CD4-positive, alpha-beta T cell treated with Interleukin-17A for 1 hour (primary cell): ENCODE measurements at places on chromosomes 7 and 10.

DNA sequence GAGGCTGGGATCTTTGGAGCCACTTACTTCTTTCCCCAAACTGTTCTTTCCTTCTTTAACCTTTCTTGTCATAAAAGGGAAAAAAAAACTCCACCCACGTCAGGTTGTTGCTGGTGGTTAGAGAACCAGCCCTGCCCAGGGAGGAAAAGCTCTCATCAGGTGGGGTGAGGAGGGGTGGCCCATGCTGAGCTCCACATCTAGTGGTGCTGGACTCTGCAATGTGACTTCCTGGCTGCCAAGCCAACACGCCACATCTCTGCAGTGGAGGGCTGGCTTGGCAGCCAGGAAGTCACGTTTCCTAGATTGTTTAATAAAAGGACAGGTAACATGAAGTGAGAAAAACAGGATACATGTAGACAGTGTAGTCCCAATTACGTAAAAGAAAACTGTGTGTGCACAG lies 37.4 kb downstream of the WIPF3 start:
- no peak for DNase-seq

- no peak for DNase-seq
Measured at GRCh38 chr10:133366751-133367150, 6.4 kb downstream of the ECHS1 start.

- DNase-seq = no peak
Measured at GRCh38 chr7:102813191-102814024, 64.6 kb downstream of the FAM185A start.

DNA sequence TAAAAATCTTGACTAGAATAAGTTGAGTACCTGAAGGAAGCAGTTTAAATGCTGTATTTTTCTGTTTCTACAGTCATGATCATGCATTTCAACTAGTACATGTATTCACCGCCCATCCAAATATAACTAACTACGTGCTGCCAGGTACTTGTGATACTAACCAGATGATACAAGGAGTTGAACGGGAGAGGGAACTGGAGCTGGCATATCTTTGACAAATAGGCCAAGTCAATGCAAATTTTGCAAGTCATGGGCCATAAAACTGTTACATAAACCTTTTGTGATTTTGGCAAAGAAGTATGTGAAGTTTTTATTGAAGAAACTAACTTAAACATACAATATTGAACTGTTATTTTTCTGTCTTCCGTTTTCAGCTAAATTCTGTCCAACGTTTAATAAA lies 14.5 kb downstream of the NUP42 start:
- no peak for DNase-seq

DNA sequence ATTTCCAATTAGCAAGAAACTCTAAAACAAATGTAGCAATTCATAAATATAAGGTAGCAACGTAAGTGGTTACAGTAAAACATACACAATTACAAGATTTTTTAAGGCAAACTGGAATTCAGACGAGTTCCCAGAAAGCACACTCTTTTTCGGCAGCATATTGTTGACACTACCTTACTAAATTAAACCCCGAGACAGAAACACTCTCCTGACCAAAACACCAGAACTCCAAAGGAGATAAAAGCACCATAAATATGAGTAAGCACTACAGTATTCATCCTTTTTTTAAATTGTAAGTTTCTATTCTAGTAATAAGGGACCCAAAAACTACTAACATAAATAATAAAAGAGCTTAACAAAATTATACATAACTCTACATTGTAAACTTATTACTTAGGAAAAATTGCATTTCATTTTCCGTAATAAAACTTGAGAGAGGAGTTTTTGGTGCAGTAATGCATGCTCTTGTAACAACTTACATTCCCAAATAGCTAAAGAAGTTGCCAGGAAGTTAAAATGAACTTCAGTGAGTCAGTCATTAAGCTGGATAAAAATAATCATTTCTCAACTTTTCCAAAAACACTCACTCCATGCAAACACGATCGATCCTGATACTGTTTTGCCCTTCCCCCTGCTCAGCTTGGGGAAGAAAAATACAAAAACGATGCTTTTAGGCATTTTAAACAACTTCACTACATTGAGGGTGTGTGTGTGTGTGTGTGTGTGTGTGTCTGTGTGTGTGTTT lies 2.0 kb downstream of the PIP4K2A start:
- no peak for DNase-seq

DNA sequence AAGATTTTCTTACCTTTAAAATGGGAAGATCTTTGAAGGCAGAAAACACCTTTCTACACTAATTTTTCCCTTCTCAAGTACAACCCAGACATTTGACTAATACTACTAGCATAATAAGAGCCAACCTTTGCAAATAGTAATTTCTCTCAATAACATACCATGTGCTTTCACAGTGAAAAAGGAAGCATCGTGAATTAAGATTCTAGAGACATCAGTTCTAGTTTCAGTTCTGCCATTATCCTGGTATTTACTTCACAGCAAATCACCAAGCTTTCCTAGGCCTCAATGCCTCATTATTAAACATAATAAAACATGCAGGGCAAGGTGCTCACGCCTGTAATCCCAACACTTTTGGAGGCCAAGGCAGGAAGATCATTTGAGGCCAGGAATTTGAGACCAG lies 24.9 kb downstream of the GSAP start:
- no peak for DNase-seq

DNA sequence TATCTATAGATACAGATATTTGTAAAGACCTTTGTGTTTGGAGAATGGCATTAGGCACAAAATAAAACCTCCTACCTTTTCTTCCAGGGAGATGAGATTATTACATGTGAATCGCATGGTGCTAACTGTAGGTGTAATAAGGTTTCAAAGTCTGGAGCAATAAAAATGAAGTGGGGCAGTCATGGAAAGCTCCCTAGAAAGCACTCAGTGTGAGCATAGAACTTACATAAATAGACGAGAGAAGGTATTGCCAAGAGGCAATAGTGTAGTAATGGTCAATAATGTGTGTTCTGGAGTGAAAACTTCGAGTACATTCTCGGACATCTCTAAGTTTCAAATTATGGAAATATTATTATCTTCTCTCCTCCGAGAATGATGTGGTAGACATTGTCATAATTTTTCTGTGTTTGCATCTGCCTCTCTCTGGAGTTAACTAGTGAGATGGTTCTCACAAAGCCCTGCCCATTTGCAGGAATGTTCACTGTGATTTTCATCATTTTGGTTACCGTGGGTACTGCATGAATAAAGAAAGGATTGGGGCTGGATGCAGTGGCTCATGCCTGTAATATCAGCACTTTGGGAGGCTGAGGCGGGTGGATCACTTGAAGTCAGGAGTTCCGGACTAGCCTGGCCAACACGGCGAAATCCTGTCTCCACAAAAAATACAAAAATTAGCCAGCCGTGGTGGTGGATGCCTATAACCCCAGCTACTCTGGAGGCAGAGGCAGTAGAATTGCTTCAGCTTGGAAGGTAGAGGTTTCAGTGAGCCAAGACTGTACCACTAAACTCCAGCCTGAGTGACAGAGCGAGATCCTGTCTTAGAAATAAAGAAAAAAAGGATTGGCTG lies 10.6 kb downstream of the VIM start:
- peak; percentile 63 for DNase-seq

DNA sequence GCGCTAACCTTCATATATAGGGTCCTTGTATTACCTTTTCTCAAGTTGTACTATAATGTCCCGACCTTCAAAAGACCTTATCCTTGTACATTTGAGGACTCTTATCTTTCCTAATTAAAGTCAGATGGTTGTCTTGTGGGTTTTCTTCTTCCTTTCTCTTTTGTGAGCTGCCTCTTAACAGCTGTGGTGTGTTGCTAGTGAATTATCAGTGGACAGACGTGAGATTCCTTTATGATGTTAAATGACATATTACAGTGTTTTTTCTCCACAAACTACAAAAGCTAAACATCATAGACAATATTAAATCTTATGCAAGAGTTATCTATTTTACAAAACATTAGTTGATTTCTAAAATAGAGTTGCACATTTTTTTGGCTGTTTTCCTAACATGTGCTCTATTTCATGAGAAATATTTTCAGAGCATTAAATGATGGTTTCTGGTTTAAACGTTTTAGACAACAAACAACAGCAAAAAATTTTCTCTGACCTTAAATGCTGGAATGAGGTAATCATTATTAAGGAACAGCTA lies 272.2 kb upstream of the NPVF start:
- no peak for DNase-seq

DNA sequence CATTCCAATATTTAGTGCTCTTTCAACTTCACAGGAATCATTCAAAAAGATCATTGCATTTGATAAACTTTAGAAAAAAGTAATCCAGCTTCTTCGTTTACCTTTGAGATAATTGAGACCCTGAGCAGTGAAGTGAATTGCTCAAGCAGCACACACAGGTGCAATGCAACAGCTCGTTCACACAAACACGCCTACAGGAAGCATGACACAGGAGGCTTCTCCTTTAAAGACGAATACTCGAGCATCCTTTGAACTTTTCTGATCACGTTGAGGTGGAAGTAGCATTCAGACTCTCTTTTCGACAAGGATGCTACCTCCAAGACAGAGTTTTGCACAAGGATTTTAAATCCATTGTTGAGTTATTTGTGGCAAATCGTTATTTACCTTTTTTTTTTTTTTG lies 18.0 kb upstream of the RSU1 start:
- DNase-seq = peak; percentile 54

- no peak for DNase-seq
Measured at GRCh38 chr10:47381427-47382379, 2.4 kb downstream of the ZNF488 start.

GRCh38 chr10:70274643-70275042 lies 9.2 kb downstream of the NPFFR1 start:
- no peak for DNase-seq

DNA sequence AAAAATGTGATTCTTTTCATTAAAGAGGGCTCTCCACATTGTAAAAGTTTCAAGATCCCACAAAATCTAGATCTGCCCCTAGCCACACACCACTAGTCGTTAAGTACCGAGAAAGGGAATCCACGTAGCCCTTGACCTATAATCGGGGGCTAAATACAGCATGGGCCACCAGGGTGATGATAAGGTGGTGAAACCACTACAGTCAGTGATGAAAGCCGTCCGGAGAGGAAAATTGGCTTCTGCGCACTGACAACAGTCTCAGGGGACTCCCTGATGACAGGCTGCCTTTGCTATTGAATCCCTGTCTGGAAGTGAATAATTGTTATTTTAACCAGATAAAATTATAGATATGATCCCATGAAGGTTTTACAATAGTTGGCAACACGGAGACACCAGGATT lies 4.6 kb downstream of the TECTB start:
- no peak for DNase-seq

DNA sequence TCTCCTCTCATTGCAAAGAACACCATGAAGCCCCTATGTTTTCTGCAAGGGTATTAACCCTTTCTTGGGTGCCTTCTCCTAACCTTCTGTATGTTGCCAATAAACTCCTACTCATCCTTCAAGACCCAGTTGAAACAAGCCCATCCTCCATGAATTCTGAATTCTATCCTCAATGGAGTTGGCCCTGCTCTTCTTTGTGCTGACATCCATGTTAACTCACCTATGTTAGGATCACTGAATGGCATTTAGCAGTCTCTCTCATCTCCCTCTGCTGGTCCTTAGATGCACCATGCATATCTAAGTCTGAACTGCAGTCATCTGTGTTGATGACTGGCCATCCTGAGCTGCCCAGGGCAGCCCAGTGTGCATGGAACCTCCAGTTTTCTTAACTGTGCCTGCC lies 129.8 kb downstream of the BUB3 start:
- DNase-seq = no peak

GRCh38 chr10:29438271-29438670 lies 149.4 kb downstream of the LYZL1 start:
- DNase-seq = no peak

DNA sequence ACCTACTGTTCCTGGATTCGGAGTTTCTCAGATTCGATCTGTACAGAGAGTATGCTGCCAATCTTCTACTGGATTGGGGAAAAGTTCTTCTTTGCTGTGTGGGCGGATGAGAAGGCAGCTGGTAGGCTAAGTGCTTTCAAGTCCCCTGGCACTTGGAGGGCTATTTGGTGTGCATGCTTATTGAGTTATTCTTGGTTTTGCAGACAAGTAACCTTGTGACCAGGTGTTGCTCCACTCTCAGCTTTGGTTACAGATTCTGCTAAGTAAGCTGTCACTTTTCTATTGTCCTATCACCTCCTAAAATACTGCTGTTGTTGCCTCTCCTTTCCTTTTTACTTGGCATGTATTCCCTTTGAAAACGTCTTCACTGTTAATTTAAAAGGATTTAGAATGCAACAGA lies 1375.1 kb upstream of the LRRTM3 start:
- DNase-seq = no peak

DNA sequence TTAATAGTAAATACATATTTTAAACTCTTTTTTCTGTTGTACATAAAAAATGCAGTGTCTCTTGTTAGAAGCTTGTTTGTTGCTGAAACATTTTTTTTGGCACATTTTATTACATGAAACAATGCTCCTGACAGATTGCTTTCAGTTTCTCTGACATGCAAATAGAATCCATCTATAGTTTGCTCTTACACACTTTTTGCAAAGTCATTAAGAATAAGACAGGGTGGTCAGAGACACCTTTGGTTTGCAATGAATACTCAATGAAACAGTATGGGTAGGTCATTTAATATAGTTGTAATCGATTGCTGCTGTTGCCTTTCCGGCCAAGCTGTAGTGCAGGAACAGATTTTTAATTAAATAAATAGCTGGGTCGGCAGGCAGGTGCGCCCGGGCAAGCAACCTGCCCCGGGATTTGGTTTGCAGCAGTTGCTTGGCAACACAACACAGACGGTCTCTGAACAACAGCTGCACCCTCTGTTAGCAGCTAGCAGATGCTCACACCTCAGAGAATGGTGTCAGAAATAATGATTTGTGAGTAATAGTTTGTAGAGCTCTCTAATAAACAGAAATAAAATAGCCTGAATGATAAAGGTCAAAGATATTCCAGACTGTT lies 115.7 kb upstream of the CACNA2D1 start:
- DNase-seq = no peak

- DNase-seq = no peak
Measured at GRCh38 chr7:115269486-115269885, 347.6 kb downstream of the MDFIC start.

- DNase-seq = no peak
Measured at GRCh38 chr10:59575269-59575668, 134.4 kb downstream of the SLC16A9 start.

- DNase-seq = peak; percentile 10
Measured at GRCh38 chr7:151863386-151864079, 13.4 kb downstream of the PRKAG2 start.

GRCh38 chr7:114879554-114879953 lies 42.3 kb upstream of the MDFIC start:
- DNase-seq = no peak

- DNase-seq = no peak
Measured at GRCh38 chr7:151000897-151001495, 10.2 kb downstream of the NOS3 start.

GRCh38 chr10:106424054-106424453 lies 740.5 kb downstream of the SORCS1 start:
- DNase-seq = no peak

- no peak for DNase-seq
Measured at GRCh38 chr7:19369806-19370205, 224.6 kb upstream of the FERD3L start.

GRCh38 chr7:50584386-50584785 lies 19.2 kb upstream of the DDC start:
- no peak for DNase-seq

GRCh38 chr10:101573885-101574753 lies 13.9 kb downstream of the POLL start:
- DNase-seq = no peak
